ENCODE measurements at places on chromosomes 5 and 9. TPM values are rescaled to one million over a fixed set of nuclear protein-coding genes. Genes with fewer than 3 reads are reported as not detected.
A peak's percentile ranks its signal among the peaks of the same experiment; 100 is the strongest.

The PCDHGA3 gene
- total RNA-seq: not detected

The SHC3 gene
- 0.16 TPM for total RNA-seq

GRCh38 chr5:43156388-43156787 lies 35.6 kb upstream of the NIM1K start:
- H3K36me3 ChIP-seq: peaks cover 31% of the 10 kb centered on the region
- H3K27ac ChIP-seq: no peak overlapping the region
- no peaks in the 10 kb centered on the region for H3K27me3 ChIP-seq
- DNase-seq: no peak

The GRM6 gene
- not detected for total RNA-seq

DNA sequence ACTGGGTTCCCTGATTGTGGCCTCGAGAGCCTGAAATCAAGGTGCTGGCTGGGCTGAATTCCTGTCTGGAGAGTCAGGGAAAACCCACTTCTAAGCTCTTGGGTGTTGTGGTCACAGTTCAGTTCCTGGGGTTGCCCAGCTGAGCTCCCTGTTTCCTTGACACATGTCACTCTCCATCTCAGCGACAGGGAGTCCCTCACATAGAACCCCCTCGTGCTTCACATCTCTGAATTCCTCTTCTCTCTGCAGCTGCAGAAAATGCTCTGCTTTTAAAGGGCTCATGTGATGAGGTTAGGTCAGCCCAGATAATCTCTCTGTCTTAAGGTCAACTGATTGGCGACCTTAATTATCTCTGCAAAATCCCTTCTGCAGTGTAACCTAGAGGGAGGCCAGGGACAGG lies 53.5 kb upstream of the NFIL3 start:
- DNase-seq: no peak
- H3K27me3 ChIP-seq: no peaks in the 10 kb centered on the region
- no peaks in the 10 kb centered on the region for H3K4me1 ChIP-seq
- H3K4me3 ChIP-seq: no peak overlapping the region
- no peak overlapping the region for H3K27ac ChIP-seq
- H3K36me3 ChIP-seq: no peaks in the 10 kb centered on the region

The PRDM9 gene
- total RNA-seq: not detected

The ARHGEF28 gene
- 13.6 TPM for total RNA-seq

The ARL14EPL gene
- not detected for total RNA-seq

DNA sequence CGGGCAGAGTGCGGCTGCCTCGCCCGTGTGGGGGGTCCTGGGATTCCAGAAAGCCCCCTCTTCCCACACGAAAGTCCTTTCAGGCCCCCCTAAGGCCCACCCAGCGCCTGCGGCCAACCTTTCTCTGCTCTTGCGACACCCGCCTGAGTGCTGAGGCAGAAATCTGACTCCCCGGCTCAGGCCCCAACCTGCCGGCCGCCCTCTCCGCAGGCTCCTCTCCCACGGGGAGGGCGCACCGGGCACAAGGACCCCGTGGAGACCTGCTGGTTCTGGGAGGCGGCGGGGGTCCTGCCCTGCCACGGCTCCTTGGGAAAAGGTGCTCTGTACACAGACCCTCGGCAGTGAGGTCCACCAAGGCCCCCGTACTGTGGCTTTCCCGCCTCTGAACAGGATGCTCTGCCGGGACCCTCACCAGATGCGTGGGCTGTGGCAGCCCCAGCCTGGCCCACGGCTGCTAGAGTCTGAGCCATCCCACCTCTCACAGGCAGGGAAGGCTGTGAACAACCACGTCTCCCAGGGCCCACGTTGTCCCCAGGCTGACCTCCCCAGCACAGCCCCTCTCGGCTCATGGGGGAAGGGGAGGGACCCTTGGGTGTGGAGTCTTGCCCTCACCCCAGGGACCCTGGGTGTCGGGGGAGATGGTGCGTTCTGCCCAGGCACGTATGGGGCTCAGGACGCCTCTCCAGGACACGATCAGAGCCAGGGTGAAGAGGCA lies 41.5 kb upstream of the EGFL7 start:
- DNase-seq: peak; percentile 95
- H3K4me3 ChIP-seq: no peak overlapping the region
- peak overlapping the region; percentile 85 for H3K27ac ChIP-seq
- peaks cover 81% of the 10 kb centered on the region for H3K4me1 ChIP-seq

The LCP2 gene
- 0.03 TPM for total RNA-seq

GRCh38 chr5:76016258-76016657 lies 66.9 kb upstream of the SV2C start:
- no peak overlapping the region for H3K27ac ChIP-seq
- no peaks in the 10 kb centered on the region for H3K36me3 ChIP-seq
- H3K4me3 ChIP-seq: no peak overlapping the region
- H3K27me3 ChIP-seq: peaks cover 8% of the 10 kb centered on the region

The GDF9 gene
- total RNA-seq: 0.21 TPM

- H3K27me3 ChIP-seq: no peaks in the 10 kb centered on the region
- peak overlapping the region; percentile 60 for H3K27ac ChIP-seq
- H3K4me3 ChIP-seq: peak overlapping the region; percentile 41
- peak; percentile 79 for DNase-seq
- no peaks in the 10 kb centered on the region for H3K36me3 ChIP-seq
- H3K4me1 ChIP-seq: peaks cover 51% of the 10 kb centered on the region
These were observed 892 bp upstream of the TNC start for GRCh38 chr9:115118879-115119218.
